ENCODE measurements at places on chromosomes 12 and 14.

DNA sequence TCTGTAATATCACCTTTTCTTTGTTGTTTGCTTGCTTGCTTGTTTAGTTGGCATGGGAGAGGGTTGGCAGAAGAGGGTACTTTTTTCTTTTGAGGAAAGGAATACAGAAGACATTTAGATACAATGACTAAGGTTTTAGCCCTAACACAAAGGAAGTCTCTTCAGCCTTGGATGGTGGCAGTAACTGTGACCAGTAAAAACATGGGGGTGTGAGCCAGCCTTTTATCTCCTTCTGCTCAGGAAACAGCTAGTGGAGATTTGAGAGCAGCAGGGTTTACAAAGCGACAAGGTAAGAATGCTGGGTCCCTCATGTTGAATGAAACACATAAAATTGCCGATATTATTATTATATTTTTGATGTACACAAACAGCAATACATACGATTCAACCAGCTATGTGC lies 40.4 kb downstream of the SLC8A3 start:
- DNase-seq: no peak

- DNase-seq: no peak
Observed at GRCh38 chr12:124078800-124079199, 105.8 kb downstream of the ZNF664 start.

DNA sequence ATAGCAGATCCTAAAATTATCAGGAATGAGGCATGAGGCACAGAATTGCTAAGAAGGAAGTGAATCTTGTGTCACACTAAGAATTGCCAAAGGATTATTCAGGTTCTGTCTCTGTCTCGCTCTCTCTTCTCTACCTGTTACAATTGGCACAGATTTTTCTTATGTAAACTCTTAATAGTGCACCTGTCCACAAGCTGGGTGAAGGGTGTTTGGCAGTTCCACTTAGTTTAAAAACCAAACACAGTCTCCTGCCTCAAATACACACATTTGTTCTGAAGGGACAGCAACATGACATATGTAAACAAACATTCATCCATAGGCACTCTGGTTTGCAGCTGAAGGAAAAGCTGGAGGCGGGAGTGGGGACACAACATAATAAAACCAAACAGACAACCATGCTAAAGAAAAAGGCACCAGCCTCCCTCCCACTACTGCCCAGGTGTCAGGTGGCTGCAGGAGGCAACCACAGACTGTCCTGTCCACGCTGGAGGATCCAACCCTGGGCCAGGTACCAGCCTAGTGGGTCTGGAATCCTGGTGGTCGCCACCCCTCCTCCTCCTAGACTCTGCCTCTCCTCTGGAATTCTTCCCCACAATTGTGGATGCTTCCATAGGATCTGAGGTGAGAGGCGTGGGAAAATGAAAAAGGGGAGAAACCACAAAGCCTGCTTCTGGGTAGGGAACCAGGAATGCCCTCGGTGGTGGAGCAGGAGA lies 81.2 kb downstream of the TMEM260 start:
- no peak for DNase-seq

DNA sequence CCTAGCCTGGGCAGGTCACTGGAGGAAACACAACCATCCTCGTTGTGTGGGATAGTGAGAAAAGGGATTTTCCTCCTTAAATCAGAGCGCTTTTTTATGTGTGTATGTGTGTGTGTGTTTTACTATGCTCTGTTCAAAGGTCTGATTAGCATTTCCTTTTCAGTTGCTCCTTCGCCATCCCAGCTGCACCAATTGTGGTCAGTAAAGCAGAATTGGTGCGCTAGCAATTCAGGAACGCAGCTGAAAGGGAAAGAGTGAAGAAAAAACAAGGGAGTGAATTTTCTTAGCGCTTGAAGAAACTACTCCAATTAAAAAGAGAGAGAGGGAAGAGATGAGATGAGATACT lies 173.3 kb upstream of the PARP11 start:
- DNase-seq: no peak

- DNase-seq: no peak
Observed at GRCh38 chr14:105329411-105330150, 15.0 kb downstream of the PACS2 start.

- no peak for DNase-seq
Observed at GRCh38 chr12:41930866-41931437, 213.7 kb downstream of the GXYLT1 start.

DNA sequence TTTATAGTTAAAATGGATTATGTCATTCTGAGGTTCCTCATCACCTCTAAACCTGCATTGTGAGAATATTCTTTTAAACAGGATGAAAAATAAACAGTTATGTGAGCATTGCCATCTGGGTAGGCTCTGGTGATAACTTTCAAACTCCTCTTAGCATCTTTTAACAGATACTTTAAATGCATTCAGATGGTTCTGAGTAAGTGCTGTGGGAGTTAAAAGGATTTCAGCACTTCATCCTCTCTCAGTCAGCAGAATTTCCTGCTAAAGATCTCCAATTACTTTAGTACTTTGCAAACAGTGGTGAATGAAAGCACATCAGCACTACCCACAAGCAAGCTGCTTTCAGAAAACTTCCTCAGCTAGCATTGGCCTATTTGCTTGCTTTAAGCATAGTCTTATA lies 59.3 kb upstream of the TMTC1 start:
- DNase-seq: no peak

DNA sequence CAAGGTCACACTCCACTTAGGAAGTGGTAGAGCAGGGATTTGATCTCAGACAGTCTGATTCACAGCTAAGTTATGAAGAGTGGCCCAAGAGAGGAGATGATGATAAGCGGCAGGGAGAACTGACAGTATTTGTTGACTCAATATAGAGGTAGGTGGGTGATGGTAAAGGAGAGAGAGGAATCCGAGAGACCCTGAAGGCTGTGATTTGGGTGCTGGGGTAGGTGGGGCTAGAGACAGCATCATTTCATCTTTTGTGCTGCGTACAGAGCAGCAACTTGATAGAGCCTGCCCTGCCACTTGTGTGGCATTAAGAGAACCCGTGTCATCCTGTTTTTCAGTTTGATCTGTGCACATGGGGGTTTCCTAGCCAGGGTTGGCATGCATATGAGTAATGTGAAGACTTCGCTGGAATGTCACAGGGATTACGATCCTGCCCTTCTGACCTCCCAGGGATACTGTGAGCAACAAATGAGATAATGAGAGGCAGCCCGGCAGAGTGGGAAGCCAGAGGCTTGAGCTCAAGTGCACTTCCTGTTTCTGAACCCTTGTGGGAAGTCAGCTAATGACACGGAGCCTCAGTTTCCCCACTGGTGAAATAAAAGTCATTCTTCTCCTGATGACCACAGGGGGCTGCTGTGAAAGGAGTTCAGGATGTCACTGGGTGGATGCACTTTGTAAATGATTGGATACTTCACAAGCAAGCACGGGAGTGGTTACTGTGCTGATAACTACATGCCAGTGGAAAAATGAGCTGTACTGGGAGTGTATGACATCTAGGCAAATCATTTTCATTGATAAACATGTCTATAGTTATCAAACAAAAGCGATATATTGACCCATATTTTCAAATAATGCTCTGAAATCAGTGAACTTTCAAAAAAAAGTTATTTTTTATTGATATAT lies 59.5 kb upstream of the IGF1 start:
- no peak for DNase-seq

- DNase-seq: no peak
Observed at GRCh38 chr12:12877153-12877768, 14.1 kb upstream of the GPRC5A start.

DNA sequence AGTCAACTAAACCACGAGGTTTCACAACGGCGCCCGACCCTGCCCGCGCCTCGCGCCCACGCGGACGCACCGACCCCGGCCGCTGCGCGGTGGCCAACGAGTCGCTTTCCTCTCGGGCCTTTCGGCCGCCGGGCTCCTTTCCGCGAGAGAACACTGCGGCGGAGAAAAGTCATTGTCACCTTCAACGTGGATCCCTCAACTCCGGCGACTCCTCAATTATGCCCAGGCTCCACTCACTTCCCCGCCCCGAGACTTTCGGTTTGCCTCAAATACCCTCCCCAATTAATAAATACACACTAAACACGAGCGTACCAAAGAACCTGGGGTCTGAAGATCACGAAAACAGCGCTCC lies 450 bp downstream of the SINHCAF start:
- DNase-seq: no peak

DNA sequence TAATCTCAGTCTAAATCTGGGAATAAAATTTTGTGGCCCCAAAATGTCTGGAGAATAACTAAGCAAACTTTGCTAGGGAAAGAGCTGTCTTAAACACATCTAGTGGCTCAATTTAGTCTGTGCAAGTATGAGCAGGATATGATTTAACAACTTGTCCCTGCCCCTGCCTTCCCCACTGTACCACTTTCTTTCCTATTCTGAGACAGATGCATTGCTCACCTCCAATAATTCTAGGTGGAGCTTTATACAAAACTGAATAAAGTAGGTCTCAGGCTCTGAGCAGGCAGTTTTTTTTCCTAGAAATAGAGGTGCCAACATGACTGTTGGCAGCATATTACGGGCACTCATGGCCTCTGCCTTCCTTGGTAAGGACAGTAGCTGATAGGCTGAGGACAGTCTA lies 412.1 kb downstream of the DAD1 start:
- no peak for DNase-seq

DNA sequence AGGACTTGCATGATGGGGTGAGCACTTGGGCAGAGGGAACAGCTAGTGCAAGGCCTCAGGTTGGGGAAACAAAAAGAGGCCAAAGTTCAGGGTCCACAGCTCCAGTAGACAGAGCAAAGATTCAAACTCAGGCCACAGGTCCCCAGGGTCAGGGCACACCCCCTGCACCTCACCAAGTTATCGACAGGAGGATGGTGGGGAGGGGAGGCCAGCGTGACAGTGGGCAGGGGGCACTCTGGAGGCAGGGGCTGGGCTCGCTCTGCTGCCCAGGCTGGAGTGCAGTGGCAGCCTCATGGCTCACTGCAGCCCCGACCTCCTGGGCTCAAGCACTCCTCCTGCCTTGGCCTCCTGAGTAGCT lies 32.4 kb upstream of the ULK1 start:
- no peak for DNase-seq

GRCh38 chr14:49691031-49691430 lies 1.9 kb upstream of the KLHDC1 start:
- no peak for DNase-seq

- no peak for DNase-seq
Observed at GRCh38 chr14:72409047-72409446, 476.8 kb downstream of the RGS6 start.

Measured in NCI-H524 treated with DMSO at 0.1 percent for 48 hours (cell line).